ENCODE measurements at places on chromosomes 2 and 18. TPM values are rescaled to one million over a fixed set of nuclear protein-coding genes. Genes with fewer than 3 reads are reported as not detected.

DNA sequence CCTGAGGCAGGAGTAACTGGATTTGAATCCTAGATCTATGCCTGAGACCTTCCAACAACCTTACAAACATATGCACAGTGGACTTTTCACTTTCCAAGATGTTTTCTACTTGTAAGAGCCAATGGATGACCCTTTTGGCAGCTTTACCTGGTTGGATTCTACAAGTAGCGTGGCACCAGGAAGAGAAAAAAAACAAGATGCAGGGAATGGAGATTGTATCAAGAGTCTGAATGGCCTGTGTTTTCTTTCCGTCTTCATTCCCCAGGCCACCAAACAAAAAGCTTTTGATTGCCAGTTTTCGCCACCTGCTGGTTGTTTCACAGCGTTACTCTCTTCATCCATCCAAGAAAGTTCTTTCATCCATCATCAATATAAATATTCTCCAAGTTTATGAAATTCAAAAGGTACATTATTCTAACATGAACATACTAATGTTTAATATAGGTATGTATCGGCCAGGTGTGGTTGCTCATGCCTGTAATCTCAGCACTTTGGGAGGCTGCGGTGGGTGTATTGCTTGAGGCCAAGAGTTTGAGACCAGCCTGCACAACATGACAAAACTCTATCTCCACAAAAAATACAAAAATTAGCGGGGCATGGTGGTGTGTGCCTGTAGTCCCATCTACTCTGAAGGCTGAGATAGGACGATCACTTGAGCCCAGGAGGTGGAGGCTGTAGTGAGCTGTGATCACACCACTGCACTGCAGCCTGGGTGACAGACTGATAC lies 3.5 kb upstream of the BCL2 start:
- DNase-seq = no peak

SLC9A4 gene
- not detected for total RNA-seq

GRCh38 chr2:172845028-172845630 lies 109.5 kb downstream of the RAPGEF4 start:
- DNase-seq = no peak

TEX44 gene
- total RNA-seq = not detected

GRCh38 chr18:59049721-59050660 lies 89.7 kb upstream of the SEC11C start:
- no peak for DNase-seq

Data from pulmonary artery endothelial cell (primary cell).